ENCODE measurements at places on chromosomes 7 and 10. TPM values are rescaled to one million over a fixed set of nuclear protein-coding genes. Genes with fewer than 3 reads are reported as not detected.

The EEPD1 gene
- total RNA-seq = 15.7 TPM

The SHH gene
- total RNA-seq = not detected

The SYNPO2L gene
- 0.08 TPM for total RNA-seq

The CALHM1 gene
- total RNA-seq = not detected

The MSANTD7 gene
- total RNA-seq = 23.2 TPM

- H3K27ac ChIP-seq = no peak overlapping the region
- peaks cover 3% of the 10 kb centered on the region for H3K4me1 ChIP-seq
- no peak for DNase-seq
- no peak overlapping the region for H3K4me3 ChIP-seq
- peaks cover 2% of the 10 kb centered on the region for H3K36me3 ChIP-seq
Measured at GRCh38 chr7:38120076-38120475, 58.0 kb upstream of the STARD3NL start.

DNA sequence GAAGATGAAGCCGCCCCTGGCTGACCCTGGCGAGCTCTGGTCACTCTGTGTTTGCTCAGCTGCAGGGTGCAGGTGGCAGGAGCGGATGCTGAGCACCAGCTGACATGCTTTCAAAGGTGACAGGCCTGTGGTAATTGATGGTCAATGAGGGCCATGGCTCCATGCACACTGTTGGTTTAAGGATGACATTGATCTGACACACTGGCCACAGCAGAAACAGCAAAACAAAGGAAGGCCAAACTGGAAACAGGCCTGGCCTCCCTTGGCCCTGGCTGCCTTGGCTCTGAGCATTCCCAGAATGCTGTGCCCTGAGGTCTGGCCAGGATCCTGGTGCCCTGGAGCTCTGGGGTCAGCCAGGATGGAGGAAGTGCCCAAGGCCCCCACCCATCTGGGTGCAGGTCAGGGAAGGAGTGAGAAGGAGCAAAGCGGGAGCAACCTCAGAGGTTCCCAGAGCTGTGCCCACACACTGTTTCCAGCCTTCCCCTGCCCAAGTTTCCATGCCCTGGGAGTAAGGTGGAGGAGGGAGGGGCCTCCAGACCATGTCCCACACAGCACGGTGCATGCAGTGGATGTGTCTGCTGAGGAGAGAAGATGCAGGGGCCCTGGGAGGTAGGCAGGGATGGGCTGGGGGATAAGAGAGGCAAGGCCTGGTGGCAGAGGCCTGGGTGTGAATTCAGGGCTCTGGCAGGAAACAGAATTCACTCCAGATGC is 302.2 kb downstream of the RPS24 start:
- H3K36me3 ChIP-seq = peaks cover 12% of the 10 kb centered on the region
- H3K27me3 ChIP-seq = peaks cover 32% of the 10 kb centered on the region
- H3K4me3 ChIP-seq = no peak overlapping the region
- no peak overlapping the region for H3K27ac ChIP-seq
- DNase-seq = no peak

DNA sequence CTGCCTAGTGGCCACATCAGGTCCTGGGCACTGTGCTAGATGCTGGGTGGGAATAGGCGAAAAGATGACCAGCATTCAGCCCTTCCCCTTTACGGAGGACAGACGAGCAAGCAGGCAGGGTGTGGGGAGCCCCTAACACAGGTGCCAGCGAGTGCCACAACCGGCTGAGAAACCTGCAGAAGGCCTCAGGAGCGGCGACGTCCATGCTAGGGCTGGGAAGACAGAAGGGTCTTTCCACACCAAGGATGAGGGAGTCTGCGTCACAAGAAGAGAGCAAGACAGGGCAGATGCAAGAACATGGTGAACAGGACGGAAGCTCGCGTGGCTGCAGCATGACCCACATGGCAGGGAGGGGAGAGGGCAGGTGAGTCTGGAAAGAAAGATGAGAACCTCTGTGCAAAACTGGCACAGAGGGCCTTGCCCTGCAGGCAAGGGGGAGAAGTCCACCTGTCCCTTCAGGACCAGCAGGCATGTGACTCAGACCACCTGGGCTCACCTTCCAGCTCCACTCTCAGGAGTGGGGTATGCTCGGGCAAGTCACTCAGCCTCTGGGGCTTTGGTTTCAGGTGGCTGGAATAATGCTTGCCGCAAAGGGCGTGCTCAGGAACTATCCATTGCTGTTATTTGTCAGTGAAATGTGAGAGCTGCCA is 36.6 kb downstream of the KCNH2 start:
- H3K4me1 ChIP-seq = peaks cover 33% of the 10 kb centered on the region
- H3K36me3 ChIP-seq = no peaks in the 10 kb centered on the region
- H3K27me3 ChIP-seq = no peaks in the 10 kb centered on the region
- H3K4me3 ChIP-seq = no peak overlapping the region

DNA sequence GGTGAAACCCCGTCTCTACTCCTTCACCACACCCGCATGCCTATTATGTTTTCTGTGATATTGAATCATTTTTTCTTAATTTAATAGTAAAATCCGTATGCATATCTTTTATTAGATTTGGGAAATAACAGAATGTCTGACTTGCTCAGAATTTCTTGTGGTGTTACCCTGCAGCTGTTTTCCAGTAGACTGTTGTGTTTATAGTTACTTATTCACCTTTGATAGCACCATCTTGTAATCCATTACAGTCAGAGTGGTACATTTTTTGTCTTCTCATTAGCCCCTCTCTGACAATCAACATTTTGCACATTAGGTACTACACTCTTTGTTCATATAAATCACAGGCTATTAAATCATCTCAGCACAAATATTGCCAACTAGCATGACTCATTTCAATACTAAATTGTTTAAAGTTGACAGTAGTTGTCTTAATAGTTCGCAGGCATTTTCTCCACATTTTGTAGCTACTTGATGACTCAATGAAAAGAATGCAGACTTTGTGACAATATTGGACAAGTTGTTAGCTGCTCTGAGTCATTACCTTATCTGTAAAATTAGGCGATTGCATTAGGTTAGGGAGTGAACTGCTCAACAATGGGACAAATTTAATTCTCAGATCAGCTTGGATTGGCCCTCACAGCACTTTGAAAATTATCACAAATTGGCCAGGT is 17.8 kb upstream of the SLC16A12 start:
- no peak overlapping the region for H3K27ac ChIP-seq
- no peak for DNase-seq
- H3K4me3 ChIP-seq = no peak overlapping the region
- no peaks in the 10 kb centered on the region for H3K36me3 ChIP-seq

Data from T-helper 17 cell (primary cell).